ENCODE measurements at places on chromosomes 16 and 17.

DNA sequence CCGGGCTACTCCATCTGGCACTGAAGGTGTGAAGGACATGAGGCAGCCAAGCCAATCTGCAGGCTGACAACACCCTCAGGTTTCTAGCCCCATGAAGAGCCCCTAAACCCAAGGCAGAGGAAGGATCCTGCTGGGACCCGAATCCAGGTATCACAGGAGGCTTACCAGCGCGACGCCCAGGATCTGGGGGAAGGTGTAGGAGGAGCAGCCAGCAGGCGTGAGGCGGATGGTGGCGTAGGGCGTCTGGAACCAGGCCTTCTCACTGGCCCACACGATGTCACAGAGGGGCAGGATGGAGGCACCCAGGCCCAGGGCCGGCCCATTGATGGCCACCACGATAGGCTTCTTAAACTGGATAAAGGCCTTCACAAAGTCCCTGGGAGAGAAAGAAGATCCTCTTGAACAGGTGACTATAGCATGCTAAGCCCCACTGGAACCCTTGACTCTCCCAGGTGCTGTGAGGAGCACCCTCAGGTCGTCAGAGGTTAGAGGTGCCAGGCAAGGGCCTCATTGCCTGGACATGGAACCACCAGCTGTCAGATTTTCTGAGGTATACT lies 71.7 kb downstream of the DYNLRB2 start:
- DNase-seq, result no peak

- no peak for DNase-seq
Observed at GRCh38 chr16:85750146-85750826, 610 bp downstream of the C16orf74 start.

DNA sequence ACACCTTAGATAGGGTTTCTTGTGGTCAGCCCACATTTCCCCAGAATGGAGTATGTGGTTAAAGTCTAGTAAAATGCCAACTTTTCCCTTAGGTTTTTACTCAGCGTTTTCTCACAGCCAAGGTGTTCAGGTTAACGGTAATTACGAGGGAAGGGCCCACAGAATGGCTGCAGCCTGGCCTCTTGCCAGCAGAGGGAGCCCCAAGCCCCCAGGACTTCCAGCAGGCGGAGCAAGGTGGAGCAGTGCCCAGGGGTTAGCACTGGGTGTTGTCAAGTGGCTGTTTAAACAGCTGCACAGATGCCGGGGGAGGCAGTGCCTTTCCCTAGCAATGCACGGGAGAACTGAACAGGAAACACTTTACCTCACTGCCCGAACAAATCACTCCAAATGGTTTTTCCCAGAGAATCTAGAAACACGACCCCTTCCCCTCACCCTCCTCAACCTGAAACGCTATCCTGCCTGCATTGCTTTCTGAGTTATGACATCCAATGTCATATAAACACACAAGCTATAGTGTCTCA lies 6.6 kb downstream of the PHB1 start:
- peak; percentile 82 for DNase-seq

GRCh38 chr16:56849690-56850680 lies 15.0 kb upstream of the SLC12A3 start:
- DNase-seq, result no peak

DNA sequence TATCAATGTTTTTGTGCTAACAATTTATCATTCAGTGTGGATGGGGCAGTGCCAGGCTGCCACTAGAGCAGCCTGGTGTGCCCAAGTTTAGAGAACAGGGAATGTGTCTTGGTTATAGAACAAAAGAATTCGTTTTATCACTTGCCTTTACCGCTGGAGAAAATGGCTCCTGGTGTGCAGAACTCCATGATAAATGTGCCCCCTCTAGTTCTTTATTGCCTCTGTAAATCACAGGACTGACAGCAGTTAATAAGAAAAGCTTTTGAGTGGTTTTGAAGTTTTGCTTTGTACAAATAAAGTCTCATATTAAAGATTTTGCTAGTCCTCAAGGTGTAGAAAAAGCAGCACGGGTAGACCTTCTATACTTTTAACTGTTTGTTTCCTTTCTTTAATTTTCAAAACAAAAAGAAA lies 28.2 kb upstream of the PSMD7 start:
- DNase-seq, result no peak

DNA sequence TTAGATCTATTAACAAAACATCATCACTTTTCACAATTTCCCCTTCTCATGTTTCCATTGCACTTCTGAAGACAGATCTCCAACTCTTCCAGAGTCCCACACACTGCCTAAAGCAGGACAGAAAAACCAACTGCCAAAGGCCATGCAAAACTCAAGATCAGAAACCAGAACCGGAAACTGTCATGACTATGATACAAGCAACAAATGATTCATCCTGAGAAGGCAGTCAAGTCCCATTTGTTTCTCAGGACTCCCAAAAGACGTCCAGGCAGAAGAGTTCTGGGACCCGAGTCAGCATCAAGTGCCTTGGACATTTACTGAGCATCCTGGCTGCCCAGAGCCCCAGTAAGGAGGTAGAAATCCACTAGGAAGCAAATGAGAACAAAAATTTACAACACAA lies 38.8 kb downstream of the ERN1 start:
- peak; percentile 39 for DNase-seq

DNA sequence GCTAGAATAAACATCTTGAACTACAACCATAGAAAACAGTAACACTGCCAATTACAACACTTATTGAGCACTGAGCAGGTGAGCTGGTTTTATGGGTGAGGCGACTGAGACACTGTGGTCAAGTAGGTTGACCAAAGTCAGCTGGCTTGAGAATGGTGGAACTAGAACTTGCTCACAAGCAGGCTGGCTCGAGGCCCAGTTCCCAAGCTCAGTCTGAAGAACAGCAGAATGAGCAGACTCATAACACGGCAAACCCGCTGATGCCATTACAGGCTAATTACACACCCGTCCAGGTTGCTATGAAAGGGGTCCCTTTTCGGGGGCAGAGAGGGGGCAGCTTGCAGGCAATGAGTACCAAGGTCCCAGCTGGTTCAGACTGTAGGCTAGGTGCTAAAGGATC lies 6.5 kb downstream of the ZZEF1 start:
- DNase-seq, result no peak

- no peak for DNase-seq
Observed at GRCh38 chr17:3916825-3917224, 560 bp upstream of the P2RX1 start.

- no peak for DNase-seq
Observed at GRCh38 chr17:51668155-51668962, 408.0 kb downstream of the UTP18 start.

GRCh38 chr17:18253187-18253884 lies 5.2 kb downstream of the FLII start:
- no peak for DNase-seq

- peak; percentile 55 for DNase-seq
Observed at GRCh38 chr16:10552998-10553491, 27.4 kb downstream of the EMP2 start.

- DNase-seq, result peak; percentile 88
Observed at GRCh38 chr17:76191896-76192295, 48.4 kb downstream of the RNF157 start.

DNA sequence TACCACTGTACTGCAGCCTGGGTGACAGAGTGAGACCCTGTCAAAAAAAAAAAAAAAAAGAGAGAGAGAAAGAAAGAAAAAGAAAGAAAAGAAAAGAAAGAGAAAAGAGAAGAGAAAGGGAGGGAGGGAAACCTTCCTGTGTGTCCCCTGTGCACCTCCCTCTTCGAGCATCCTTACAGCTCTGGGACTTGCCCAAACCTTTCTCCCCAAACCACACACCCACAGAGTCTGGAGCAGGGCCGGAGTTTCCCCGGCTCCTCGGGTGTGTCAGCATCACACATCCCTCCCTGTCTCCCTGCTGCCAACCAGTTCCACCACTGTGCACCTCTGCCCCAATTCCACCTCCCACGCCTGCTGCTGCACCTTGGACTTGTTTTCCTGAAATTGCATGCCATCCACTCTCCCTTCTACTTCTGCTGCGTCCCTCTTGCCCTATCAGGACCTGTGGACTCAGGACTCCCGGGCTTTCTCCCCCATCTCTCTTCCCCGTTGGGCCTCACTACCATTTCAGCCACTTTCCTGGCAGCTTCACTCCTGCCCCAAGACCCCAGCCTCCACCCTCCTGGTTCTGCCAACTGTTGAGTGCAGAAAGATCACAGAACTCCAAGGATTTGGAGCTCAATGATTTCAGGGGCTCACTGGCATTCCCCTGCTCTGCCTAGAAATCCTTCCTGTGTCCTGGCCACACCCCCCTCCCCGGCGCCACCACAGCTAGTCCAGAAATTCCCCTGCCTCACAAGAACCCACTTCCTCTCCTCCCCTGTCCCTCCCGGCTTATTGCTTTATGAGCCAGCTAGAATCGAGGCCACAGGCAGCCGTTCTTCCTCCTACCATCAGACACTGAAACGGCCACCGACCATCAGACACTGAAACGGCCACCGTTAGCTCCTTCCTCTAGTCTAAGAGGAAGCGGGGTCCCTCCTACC lies 3.7 kb upstream of the CDK3 start:
- peak; percentile 28 for DNase-seq

- DNase-seq, result peak; percentile 96
Observed at GRCh38 chr17:51260237-51261023, at the start of gene UTP18. UTP18 (plus strand) TSS chr17:51260546; CDS start chr17:51260585, 39 bp downstream.

DNA sequence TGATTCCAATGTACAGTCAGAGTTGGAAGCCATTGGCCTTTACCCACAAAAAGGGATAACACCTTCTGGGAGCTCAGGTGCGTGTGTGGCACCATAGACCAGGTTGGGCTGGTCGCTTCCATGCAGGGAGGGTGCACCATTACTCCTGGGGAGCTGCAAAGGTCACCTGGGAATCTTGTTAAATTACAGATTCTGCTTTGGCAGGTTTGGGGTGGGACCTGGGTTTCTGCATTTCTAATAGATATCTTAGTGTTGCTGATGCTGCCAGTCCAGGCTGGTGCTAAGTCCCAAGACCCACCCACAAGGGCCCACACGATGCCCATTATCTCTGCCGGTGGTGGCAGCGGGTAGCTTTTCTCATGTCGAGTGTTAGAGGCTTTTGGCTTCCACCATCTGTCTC lies 148.3 kb upstream of the CACNG5 start:
- no peak for DNase-seq

- no peak for DNase-seq
Observed at GRCh38 chr17:47993964-47994363, 23.1 kb downstream of the CDK5RAP3 start.

GRCh38 chr16:85209526-85210121 lies 97.4 kb upstream of the CIBAR2 start:
- DNase-seq, result no peak

DNA sequence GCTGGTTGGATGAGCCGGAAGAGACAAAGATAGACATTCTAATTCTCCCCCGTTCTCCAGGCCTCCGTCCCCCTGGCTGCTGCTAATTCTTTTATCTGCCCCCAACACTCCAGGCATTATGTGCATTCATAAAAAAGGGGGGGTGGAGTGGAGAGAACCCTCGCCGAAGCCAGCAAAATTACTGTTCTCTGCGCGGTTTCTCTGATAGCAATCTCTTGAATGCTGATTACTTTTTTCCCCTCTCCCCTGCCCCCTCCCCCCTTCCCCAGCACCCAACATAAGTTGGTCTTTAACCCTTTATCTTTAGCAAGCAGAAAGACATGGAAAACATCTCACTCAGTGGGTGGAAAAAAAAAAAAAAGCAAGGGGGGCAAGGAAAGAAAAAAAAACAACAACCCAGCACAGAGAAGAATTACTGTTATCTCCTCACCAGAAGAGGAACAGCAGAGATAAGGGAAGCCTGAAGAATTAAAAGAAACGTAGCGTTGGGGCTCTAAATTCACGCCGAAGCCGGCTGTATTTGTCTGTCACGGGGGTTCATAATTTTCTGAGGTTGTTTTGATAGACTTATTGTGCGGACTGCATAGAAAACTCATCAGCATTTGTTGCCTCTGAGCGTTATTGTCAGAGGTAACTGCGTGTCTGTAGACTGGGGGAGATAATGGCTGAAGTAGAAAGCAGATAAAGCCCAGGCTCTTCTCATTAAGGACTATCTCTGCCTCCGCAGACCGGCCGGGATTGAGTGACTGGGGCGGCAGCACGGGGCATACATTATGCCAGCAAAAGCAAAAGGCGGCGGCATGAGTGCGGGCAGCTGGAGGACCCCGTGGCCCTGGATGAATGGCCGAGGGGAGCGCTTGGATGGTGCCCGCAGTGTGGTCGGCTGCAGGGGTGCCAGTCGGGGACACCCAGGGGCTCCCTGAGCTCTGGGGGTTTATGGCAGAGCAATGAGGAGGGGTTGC lies 126.9 kb downstream of the MRM1 start:
- DNase-seq, result peak; percentile 2

GRCh38 chr17:34409352-34409751 lies 46.3 kb upstream of the CCL1 start:
- no peak for DNase-seq

DNA sequence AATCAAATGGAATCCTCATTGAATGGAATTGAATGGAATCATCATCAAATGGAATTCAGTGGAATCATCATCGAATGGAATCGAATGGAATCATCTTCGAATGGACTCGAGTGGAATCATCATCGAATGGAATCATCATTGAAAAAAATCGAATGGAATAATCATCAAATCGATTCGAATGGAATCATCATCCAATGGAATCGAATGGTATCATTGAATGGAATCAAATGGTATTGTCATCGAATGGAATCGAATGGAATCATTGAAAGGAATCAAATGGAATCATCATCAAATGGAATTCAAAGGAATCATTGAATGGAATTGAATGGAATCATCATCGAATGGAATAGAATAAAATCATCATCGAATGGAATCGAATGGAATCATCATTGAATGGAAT lies 619.3 kb downstream of the TP53TG3F start:
- no peak for DNase-seq

DNA sequence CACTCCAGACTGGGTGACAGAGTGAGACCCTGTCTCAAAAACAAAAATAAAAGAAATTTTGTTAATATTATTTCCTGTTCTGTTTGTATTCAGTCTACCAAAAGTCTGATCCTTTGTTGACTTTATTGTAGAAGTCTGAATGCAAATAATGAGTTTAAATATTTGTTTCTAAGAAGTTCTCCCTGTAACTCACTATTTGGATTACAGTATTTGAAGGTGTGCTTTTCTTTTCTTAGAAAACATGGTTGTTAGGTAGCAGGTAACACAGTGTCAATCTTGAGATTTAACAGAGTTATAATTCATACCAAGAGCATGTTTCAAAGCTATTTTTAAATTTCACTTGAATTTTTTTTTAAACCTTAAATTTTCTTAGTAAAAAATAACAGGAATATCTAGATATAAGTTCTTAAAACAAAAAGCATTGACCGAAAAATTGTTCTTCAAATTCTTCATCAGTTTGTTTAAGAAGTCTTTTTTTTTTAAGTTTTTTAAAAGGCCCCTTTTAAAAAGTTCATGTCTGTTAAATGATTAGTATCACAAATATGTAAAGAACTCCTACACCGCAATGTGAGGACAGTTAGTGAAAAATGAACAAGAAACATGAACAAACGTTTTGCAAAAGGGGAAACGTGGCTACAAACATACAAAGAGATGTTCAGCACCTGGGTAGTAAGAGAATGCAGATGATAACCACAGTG lies 35.0 kb downstream of the GAN start:
- no peak for DNase-seq

DNA sequence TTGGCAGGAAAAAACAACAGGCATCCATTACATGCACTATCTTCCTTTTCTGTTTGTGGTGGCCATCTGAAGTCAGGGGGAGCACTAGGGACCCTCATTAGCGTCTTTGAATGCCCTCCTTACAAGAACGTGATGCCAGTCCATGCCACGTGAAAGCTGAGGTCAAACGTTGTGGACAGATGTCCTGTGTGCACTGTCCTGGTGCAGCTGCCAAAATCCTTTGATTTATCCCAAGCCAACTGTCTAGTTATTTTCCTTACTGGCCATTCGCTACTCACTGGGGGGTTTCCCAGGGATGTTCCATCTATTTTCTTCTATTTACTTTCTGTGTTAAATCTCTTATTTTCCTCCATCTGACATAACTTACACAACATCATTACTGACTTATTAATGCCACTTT lies 135.7 kb downstream of the ABCA8 start:
- no peak for DNase-seq

Measured in CD4-positive, alpha-beta T cell treated with Interleukin-15 for 4 hours (primary cell).